ENCODE measurements at places on chromosomes 5 and 9.
A peak's percentile ranks its signal among the peaks of the same experiment; 100 is the strongest.

- DNase-seq: no peak
Measured at GRCh38 chr9:81162361-81162760, 527.0 kb downstream of the TLE1 start.

GRCh38 chr5:68817632-68818031, 276.2 kb upstream of the SLC30A5 start:
- DNase-seq: no peak

GRCh38 chr5:113447498-113448050, 12.8 kb upstream of the TSSK1B start:
- DNase-seq: peak; percentile 39

- peak; percentile 81 for DNase-seq
Measured at GRCh38 chr9:128245421-128246151, 30.2 kb downstream of the GOLGA2 start.

GRCh38 chr5:926417-927171, 33.9 kb downstream of the TRIP13 start:
- peak; percentile 33 for DNase-seq

GRCh38 chr5:172274951-172275753, 8.4 kb downstream of the UBTD2 start:
- no peak for DNase-seq

- DNase-seq: no peak
Measured at GRCh38 chr5:125536095-125536494, 789.7 kb upstream of the ZNF608 start.

DNA sequence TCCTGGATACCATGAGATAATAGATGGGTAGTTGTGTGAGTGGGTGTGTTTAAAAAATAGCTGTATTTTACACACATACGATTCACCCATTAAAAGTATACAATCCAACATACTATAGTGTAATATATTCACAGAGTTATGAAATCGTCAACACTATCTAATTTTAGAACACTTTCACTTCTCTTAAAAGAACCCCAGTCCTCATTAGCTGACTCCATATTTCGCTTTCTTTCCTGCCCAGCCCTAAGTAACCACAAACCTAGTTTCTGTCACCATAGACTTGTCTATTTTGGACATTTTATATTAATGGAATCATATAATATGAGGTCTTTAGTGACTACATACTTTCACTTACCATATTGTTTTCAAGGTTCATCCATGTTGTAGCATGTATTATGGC, 63.8 kb upstream of the S1PR3 start:
- no peak for DNase-seq

GRCh38 chr5:34616651-34617050, 39.5 kb upstream of the RAI14 start:
- DNase-seq: no peak

- DNase-seq: peak; percentile 6
Measured at GRCh38 chr5:66769839-66770617, 173.8 kb downstream of the MAST4 start.

- DNase-seq: peak; percentile 44
Measured at GRCh38 chr5:42767491-42768105, 11.0 kb downstream of the CCDC152 start.

DNA sequence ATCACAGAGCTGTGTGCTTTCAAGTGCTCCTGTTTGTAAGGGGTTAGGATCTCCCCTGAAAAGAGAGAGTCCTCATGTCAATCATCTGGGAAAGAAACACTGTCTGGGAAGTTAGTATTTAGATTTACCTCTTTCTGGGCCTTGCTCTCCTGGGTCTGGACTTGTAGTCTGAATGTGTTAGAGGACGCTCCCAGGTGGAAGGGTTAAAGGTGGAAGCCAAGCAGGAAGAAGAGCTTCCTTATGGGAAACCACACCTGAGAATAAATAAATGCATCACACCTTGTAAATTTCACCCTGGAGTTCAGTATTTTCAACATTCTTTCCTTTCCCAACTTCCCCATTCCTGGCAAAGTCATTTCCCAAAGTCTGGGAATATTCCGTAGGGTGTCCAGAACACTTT, 1.3 kb downstream of the PLGRKT start:
- DNase-seq: no peak

DNA sequence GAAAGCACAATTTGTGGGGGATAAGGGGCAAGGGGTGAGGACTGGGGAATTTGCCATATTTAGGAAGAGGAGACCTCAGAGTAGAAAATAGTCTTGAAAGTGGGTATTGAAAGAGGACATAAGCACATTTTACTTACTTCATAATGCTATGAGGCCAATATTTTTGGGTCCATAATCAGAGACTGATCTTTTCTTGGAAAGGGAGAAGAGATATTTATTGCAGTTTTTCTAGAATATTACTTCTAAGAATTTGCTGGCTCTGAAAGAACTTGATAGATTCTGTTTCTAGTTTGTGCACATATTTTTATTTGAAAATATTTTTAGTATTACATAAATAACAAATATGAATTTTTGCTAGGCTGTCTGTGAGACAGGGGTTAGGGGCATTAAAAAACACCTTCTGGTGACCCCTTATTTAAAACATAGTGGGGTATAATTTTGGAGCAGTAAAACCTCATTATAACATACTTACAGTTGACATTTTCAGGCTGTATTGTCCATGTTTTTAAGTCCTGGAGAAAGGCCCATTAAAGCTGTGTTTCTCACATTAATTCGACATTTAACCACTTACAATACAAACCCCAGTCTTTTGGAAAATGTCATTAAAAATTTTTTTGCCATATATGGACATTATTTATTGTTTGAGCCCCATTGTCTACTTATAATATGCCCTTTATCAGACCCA, 118.9 kb upstream of the NFIB start:
- no peak for DNase-seq

DNA sequence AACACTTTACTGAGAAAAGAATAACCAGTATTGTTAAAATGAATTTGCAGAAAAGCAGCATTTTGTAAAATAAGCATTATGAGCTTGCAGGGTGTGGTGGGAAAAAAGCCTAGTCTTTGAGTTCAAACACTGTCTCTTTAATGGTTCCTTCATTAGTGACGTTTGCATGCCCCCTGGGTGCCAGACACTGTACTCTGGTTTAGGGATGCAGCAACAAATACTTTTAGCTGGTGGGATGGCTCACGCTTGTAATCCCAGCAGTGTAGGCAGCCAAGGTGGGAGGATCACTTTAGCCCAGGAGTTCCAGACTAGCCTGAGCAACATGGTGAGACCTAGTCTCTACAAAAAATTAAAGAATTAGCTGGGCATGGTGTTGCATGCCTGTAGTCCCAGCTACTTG, 62.3 kb downstream of the MAST4 start:
- DNase-seq: no peak

GRCh38 chr5:79602889-79603288, 9.4 kb upstream of the TENT2 start:
- DNase-seq: no peak

DNA sequence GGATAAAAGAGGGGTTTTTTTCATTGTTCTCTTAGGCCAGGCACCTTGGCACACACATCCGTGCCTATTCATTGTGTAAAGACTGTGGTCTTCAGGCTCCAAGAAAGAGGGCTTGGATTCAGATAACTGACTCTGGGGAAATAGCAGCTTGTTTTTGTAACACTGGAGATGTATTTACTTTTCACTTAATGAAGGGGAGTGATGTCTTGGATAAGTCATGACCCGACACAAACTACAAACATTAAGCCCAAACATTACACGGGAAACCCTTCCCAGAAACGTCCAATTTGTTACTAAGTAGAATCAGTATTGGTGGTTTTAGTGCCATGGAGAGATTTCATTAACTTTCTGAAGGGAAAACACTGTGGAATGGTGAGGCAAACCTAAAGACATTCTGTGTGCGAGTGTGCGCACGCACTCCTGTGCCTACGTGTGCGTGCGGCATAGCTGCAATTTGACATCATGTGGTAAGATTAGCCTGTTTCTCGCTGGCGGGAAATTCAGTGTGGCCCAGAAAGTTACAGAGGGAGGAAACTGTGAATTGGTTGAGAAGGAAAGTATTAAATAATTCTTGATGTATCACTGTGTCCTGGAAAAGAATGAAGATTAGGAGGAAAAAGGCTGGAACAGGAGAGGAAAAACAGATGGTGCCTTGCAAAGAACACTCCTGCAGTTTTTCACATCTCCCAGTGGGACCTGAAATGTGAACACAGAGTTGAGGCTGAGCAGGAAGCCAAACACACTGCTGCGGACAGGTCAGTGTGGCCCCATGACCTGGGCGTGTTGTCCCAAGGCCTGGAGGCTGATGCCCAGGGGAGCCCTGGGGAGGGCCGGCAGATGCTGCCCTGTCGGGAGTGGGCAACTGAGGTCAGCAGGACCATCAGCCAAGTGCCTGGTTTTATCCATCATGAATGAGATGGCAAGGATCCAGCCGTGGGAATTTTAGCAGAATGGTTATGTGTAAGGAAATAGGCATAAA, 108.5 kb downstream of the GAS1 start:
- DNase-seq: no peak

GRCh38 chr5:120895660-120896059, 431.6 kb downstream of the PRR16 start:
- DNase-seq: no peak
